ENCODE measurements at places on chromosomes 4 and X.
A peak's percentile ranks its signal among the peaks of the same experiment; 100 is the strongest.

DNA sequence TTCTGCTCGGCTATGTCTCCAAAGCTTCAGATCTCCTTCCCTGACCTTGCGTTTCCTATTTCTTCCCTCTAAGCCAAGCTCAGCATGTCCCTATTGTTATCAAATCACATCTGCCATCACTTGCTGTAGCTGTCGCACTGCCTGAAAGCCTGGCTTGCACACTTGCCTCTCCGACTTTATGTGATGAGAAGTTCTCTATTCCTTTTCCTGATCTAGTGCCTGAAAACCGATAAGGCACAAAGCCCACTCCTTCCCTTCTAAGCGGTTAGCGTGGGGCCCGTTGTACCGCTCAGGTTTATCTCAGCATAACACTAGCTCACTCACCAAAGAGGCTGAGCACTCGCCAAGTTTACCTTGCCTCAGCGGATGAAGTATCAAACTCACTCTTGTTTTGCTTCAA, 816 bp downstream of the NMU start:
- no peak for DNase-seq

DNA sequence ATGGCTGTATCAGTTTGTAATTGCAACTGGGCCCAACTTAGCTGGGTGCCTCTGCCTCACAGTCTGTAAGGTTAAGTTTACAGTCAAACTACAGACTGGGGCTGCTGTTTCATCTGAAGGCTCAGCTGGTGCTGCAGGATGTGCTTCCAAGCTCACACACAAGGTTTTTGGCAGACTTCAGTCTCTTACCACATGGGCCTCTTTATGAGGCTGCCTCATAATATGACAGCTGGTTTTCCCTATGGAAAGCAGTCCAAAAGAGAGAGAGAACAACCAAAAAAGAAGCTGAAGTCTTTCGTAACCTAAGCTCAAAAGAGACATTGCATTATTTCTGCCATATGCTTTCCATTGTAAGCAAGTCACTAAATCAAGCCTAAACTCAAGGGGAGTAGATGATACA, 271.7 kb downstream of the DCTD start:
- no peak for DNase-seq

DNA sequence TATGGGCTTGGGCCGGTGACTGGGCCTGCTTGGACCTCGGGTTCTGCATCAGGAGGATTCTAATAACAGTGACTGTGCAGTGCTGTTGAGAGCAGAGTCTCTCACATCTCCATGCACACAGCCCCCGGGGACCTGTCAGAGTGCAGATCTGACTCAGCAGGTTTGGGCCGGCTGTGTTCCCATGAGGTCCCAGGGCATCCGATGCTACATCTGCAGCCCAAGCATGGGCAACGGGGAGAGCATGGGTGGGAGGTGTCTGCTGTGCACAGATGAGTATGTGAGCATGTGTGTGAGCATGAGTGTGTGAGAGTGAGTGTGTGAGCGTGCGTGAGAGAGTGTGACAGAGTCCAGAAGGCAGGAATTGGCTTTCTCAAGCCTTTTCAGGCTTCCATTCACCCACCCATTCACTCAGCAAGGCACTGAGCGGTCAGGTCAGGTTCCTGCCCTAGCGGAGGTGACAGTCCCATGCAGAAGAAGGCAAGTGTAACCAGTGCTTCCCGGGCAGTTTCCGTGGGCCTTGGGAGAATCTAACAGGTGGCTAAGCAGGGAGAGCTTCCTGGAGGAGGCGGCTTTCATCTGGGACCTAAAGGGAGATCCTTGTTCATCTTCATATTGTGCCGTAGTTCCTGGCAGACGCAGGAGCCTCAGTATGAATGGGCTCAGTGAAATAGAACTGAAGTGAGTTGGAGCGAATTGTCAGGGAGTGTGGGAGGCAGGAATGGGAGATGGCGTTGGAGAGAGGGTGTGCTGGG, 62.6 kb downstream of the SORCS2 start:
- DNase-seq = no peak

GRCh38 chrX:1291110-1291740, 22.6 kb downstream of the CSF2RA start:
- no peak for DNase-seq

DNA sequence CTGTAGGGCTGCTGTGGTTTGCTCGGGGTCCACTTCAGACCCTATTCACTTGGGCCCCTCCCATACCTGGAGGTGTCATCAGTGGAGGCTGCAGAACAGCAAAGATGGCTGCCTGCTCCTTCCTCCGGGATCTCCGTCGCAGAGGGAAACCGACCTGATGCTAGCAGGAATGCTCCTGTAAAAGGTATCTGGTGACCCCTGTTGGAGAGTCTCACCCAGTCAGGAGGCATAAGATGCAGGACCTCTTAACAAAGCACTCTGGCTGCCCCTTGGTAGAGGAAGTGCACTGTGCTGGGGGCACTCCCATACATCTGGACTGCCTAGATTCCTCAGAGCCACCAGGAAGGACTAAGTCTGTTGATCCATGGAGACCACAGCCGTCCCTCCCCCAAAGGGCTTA, 296.9 kb downstream of the GRID2 start:
- DNase-seq = peak; percentile 47

DNA sequence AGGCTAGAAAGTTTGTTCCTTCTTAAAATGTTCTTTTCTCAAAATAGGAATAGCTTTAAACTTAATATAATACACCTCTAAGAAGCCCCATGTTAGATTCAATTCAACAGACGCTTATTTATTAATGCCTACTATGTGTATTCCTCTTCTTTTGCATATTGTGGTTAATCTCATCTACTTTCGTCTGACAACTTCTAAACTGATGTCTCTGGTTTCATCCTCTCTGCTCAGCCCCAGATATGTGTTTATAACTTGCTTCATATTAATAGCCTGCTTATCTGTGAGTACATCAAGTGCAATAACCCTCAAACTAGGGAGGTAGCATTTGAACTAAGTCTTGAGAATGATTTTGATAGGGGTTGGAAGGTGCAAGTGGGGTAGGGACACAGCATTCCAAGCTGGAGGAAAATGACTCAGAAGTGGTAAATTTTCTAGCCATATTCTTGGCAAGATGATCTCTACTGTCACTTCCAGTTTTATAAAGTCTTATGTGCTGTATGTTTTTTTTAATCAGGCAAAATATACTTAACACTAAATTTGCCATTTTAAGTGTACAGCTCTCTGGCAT, 37.0 kb downstream of the STK26 start:
- no peak for DNase-seq

Data from chondrocyte (in vitro differentiated cells).